ENCODE measurements at places on chromosomes 1 and 21.

- DNase-seq: no peak
These were observed 283.3 kb downstream of the DUSP10 start for GRCh38 chr1:221458447-221459156.

- no peak for DNase-seq
These were observed 7.4 kb upstream of the SVBP start for GRCh38 chr1:42824481-42825035.

- DNase-seq: no peak
These were observed 4.3 kb downstream of the PEA15 start for GRCh38 chr1:160209321-160210046.

DNA sequence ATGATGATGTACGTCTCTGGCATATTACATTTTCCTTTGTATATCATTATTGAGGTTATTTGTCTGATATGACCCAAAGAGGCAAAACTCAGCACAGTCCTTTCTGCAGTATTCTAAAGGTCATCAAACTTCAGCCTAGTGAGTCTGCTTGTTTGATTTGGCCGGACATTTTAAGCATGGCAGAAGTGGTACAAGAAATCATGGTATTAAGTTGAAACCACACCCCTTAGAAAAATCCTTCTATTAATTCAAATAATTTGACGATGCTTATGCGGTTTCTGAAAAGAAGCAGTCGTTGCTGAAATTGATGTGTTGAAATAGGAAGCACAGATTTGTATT lies 5.1 kb downstream of the ETS2 start:
- DNase-seq: no peak

- no peak for DNase-seq
These were observed 136.8 kb upstream of the F3 start for GRCh38 chr1:94678202-94678848.

GRCh38 chr1:230348386-230349019 lies 77.6 kb downstream of the PGBD5 start:
- no peak for DNase-seq

GRCh38 chr1:43611950-43612349 lies 38.0 kb upstream of the KDM4A start:
- no peak for DNase-seq

DNA sequence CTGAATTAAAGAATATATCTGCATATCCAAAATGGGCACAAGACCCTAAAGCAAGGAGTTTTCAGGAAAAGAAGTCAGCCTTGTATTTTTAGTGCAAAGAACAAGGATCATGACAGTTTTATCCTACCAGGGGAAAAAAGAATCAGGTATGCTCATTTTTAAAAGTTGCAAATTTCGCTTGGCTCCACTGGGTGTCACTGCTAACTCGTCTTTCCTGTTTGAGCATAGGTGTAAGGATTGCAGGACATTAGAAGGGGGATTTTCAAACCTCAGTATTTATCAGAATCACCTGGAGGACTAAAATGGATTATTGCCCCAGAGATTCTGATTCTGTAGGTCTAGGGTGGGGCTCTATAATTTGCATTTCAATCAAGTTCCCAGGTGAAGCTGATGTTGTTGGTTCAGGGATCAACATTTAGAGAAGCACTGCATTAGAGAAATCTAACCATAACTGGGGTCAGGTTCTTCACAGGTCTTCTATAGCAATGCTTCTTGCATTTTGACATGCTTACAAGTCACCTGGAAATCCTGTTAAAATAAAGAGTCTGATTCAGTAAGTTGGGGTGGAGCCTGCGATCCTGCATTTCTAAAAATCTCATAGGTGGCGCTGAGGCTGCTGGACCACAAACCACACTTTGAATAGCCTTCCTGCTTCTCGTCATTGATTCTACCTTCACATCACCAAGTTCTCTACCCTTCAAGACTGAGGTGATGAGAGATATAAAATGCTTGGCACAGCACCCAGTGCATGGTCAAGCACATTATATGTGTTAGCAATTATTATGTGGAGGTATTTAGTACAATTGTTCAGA lies 39.6 kb downstream of the NUF2 start:
- no peak for DNase-seq

GRCh38 chr1:192867180-192867579 lies 58.3 kb downstream of the RGS2 start:
- DNase-seq: no peak

DNA sequence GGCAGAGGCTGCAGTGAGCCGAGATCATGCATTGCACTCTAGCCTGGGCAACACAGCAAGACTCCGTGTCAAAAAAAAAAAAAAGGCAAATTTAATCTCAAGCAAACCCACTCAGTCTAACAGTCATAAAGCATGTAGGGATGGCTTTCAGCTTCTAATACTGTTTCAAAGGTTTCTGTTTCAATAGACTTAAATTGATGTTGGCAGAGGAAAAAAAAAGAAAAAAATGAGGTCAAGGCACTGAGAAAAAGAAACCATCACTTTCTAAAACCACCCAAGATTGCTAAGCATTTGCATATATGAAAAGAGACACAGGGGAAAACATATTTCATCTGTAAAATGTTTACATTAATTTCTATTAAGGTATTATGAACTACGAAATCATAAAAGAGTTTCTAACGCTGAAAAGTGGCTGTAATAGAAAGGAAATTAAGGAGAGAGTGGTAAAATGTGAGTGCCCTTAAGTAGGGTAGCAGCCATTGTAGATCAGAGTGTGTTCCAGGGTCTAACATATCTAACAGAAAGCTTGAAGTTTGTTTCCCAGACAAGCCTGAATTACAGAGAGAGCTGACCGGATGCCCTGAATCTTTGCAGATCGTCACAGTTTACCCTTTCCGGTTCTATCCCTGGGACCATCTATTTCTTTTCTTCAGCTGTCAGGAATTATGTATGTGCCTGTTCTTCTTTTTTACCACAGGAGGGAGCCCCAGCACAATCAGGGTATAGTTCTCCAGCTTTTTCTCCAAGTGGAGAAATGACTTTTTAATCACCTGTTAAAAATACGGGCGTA lies 70.0 kb downstream of the PLD5 start:
- DNase-seq: no peak

DNA sequence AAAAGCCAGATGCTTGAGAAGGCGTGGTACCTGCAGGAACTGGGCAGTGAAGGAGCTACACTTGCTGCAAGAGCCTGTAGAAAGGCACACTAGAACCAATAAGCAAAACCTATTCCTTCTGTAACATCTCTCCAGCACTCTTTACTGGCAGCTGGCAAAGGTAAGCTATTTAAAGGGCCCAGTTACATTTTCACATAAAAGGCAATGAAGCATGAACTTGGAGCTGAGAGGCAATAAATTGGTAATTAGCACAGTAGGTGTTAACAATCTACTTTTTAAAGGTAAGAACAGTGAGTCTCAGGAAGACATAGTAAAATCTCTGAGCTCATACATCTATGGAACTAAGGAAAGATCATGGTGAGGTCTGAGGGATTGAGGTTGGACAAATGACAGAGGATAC lies 167.1 kb upstream of the OLFM3 start:
- no peak for DNase-seq

DNA sequence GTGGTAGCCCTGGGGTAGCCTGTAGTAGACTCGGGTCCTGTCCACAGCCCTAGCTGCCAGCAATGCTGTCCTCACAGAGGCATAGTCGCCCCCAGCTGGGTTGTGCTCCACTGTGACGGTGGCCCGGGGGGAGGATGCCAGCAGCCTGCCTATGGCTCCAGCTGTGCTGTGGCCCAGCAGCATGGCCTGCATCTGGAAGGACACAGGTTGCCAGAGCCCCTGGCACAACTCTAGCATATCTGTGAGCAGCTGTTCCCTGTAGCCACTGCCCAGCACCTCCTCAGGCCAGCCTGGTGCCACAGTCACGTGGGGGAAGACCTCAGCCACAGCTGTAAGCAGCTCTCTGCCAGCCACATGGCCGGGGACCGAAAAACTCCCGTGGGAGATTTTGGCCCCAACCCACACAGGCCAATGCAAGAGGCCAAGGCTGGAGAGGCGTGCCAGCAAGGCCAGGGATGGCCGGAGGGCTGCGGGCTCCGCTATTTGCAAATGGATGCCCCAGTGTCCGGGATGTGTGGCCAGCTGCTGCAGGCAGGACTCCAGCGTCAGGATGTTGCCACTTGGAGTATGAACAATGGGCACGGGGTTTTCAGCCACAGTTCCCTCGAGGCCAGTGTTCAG lies 13.9 kb downstream of the FAM151A start:
- DNase-seq: no peak

- DNase-seq: no peak
These were observed 28.0 kb upstream of the RNF2 start for GRCh38 chr1:185017338-185017737.

DNA sequence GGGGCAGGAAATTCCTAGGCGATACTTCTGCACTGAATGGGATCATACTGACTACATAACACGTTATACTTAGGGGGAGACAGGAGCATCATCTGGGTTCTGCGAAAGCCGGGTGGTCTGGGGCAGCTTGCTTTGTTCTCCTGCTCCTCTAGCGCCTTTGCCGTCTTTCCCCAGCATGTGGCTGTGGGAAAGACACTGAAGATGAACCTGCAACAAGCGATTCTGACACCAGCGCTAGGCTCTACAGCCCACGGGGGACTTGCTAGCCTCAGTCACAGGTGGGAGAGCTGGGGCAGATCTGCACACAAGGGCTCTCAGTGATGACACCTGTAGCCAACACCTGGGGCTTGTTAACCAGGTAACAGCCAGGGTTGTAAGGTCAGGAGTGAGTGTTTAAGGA lies 51.8 kb downstream of the CD46 start:
- no peak for DNase-seq

- no peak for DNase-seq
These were observed 171.0 kb downstream of the BRINP2 start for GRCh38 chr1:177341773-177342172.

GRCh38 chr1:232880354-232880753 lies 70.1 kb upstream of the NTPCR start:
- no peak for DNase-seq

- DNase-seq: peak; percentile 26
These were observed 108.6 kb downstream of the OLFML2B start for GRCh38 chr1:161915051-161915503.

DNA sequence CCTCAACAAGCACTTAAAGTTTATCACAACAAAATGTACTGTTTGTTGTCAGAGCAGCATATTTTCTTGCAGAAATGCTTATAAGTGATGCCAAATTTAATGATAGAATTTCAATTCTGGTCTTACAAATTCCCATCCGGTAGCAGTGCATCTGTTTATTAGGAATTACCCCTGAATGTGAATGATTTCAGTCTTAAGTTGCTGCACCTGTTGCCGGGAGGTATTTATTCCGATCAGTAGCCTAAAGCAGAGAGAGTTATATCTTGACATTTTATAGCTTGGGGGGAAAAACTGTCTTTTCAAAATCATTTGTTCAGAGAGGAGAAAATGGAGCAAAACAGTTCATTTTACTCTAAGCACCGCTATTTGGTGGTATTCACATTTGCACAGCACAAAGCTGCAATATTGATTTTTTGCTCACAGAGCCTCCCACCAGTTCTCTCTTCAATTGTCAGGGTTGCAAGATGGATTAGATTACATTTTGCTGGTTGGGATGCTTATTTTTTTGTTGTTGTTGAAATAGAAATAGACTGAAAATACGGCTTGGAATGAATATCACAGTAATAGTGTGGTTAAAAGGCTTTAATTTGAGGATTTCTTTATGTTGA lies 98.6 kb downstream of the ADGRL2 start:
- DNase-seq: no peak

DNA sequence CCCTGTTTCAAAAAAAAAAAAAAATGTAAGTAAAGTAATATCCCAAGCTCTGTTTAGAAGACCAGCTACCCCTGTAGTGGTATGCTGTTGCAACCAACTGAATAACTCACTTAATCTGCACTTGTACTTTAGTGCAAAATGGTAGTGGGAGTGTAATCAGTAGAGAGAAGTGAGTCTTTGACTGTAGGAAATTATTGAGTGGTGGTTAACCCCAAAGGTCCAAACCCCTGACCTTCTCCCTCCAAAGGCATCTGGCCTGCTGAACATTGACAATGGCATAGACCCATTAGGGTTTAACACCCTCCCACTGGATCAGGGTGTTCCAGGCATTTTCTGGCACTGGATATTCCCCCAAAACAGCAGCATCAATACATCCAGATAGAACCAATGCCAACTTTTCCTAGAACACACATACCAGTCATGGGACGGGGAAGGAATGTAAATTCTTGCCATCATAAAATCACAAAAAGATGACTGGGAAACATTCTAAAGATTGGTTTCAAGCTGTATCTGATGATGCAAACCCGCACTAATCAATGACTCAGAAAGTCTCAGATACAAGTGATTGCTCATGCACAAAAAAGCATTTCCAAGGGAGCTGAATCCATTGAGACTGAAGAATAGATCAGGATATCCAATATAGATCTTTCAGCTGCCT lies 110.3 kb downstream of the MRPL39 start:
- DNase-seq: no peak

GRCh38 chr1:17671314-17671705 lies 83.8 kb upstream of the ACTL8 start:
- no peak for DNase-seq

DNA sequence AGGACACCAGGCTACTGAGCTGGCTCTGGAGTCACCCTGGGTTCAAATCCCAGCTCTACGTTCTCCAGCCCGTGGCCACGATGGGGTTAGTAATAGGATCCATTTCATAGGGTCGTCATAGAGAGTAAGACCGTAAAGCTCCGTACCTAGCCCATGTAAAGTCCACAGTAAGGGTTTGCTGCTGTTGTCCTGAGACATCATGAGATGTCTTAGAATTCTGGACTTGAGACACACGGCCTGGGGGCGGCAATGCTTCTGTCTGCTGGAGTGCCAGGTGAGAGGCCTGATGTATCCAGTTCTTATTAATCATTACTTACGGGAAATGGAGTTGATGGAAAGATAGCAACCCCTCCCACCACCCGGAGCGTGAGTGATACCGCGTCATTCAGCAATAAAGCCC lies 3.6 kb downstream of the TCP10L start:
- DNase-seq: no peak

DNA sequence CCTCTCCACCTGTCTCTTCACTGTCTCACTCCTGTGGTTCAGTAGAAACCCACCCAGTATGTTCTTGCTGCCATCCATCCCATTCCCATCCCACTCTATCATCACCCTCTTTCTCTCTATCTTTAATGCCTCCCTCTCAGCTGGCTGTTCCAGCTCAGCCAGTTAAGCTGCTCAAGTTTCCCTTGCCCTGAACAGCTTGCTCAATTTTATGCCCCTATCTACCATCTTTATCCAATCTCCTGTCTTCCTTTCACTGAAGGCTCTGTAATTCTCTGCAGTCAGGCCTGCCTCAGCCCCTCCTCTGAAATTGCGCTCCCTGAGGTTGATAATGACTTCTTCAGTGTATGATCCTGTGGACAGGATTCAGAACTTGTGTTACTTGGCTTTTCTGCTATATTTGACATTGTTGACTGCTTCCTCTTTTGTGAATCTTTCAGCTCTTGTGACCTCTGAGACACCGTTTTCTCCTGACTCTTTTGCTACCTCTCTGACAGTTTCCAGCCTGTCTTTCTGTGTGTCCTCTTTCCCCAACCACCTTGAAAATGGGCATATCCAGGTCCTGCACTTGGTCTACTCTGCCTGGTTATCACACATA lies 13.9 kb upstream of the BCAR3 start:
- DNase-seq: no peak

GRCh38 chr1:179510038-179510437 lies 65.7 kb downstream of the NPHS2 start:
- DNase-seq: no peak

GRCh38 chr1:162144853-162145252 lies 75.4 kb downstream of the NOS1AP start:
- no peak for DNase-seq

- no peak for DNase-seq
These were observed 4.2 kb downstream of the SFPQ start for GRCh38 chr1:35188578-35189392.

- no peak for DNase-seq
These were observed 785.1 kb upstream of the ADGRL4 start for GRCh38 chr1:79791488-79792218.

- DNase-seq: no peak
These were observed 3.1 kb downstream of the ARHGEF10L start for GRCh38 chr1:17542645-17543044.

GRCh38 chr1:41557751-41558455 lies 73.4 kb upstream of the EDN2 start:
- DNase-seq: no peak
